Thoracic aorta (tissue), 2 donors: ENCODE measurements at places on chromosomes 2 and 18. TPM values are rescaled to one million over a fixed set of nuclear protein-coding genes. Genes with fewer than 3 reads are reported as not detected.
A peak's percentile ranks its signal among the peaks of the same experiment; 100 is the strongest.

DNA sequence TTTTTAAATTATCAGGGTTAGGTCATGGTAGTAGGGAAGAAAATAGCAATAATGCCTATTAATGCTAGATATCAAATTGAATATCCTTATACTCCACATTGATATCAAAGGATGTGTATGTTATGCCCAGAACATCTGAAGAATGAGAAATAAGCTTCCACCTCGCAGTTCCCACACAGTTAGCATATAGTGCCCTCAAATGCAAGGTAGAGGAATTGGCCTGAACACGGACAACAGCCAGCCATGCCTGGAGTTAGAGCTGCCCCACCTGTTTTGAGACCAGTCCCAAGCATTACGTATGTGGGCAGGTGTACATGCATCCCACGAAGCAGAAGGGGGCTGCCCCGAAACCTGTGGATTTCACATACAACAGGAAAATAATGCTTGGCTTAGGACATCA, 79.6 kb downstream of the SUMO1 start:
- H3K4me1 ChIP-seq, result no peaks in the 10 kb centered on the region
- H3K36me3 ChIP-seq, result no peaks in the 10 kb centered on the region
- DNase-seq, result no peak
- no peak overlapping the region for H3K4me3 ChIP-seq

LHCGR gene
- total RNA-seq, result not detected

- DNase-seq, result no peak
- no peak overlapping the region for H3K27ac ChIP-seq
- H3K4me3 ChIP-seq, result no peak overlapping the region
- no peaks in the 10 kb centered on the region for H3K36me3 ChIP-seq
Observed at GRCh38 chr2:163471947-163472346, 263.9 kb downstream of the FIGN start.

DSEL gene
- total RNA-seq, result 38.5 TPM

- H3K27me3 ChIP-seq, result no peaks in the 10 kb centered on the region
- H3K36me3 ChIP-seq, result no peaks in the 10 kb centered on the region
- peak overlapping the region; percentile 25 for H3K4me3 ChIP-seq
Observed at GRCh38 chr2:46717344-46718121, 198.1 kb downstream of the MCFD2 start.

DNA sequence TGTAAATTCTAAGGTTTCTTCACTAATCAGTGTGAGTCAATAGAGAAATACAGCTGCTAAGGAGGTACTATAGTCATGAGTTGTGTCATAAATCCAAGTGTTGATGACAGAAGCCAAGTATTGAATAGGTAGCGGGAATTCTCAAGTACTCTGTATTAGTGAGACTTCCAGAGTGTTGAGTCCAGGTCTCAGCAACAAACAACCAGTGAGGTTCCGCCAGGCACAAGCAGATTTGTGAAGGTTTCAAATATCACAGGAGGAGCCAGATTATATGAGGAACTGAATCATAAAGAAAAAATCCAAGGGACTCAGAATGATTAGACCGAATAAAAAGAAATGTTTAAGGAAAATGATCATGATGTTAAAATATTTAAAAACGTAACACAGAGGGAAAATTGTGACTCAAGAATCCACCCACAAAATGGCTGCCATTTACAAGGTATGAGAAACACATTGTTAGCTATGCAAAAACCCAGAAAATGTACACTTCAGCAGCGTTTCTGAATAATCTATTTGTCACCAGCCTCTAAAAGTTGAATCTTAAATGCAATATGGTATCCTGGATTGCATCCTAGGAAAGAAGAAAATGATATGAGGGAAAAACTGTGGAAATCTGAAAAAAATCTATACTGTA, 27.3 kb upstream of the EVA1A start:
- H3K4me1 ChIP-seq, result no peaks in the 10 kb centered on the region
- no peaks in the 10 kb centered on the region for H3K27me3 ChIP-seq
- no peak overlapping the region for H3K4me3 ChIP-seq
- H3K27ac ChIP-seq, result no peak overlapping the region
- no peak for DNase-seq

GRCh38 chr18:394262-394986, 106.1 kb downstream of the COLEC12 start:
- H3K36me3 ChIP-seq, result no peaks in the 10 kb centered on the region
- peaks cover 25% of the 10 kb centered on the region for H3K4me1 ChIP-seq
- no peaks in the 10 kb centered on the region for H3K27me3 ChIP-seq
- H3K4me3 ChIP-seq, result no peak overlapping the region

GRCh38 chr2:19883971-19884720, 17.6 kb downstream of the TTC32 start:
- no peak overlapping the region for H3K27ac ChIP-seq
- DNase-seq, result no peak
- H3K4me1 ChIP-seq, result peaks cover 9% of the 10 kb centered on the region

MAPRE2 gene
- 31.8 TPM for total RNA-seq

ZNF804A gene
- 0.68 TPM for total RNA-seq

DNA sequence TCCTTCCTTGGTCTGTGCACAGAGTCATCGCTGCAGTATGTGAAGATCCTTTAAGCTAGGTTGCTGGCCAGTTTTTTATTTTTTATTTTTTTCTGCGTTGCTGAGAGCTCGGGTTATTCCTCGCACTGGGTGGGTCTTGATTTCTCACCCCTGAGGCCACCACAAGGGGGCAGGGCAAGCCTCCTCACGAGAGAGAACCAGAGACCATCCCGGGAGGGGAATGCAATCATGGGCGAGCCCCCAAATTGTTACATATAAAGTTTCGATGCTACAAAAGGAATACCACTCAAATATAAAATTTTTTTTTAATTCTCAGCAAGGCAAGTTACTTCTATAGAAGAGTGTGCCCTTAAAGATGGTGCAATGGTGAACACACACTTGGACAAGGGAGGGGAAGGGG, 24.9 kb downstream of the HTR2B start:
- H3K27me3 ChIP-seq, result no peaks in the 10 kb centered on the region
- peaks cover 33% of the 10 kb centered on the region for H3K36me3 ChIP-seq
- peaks cover 12% of the 10 kb centered on the region for H3K4me1 ChIP-seq
- DNase-seq, result no peak
- no peak overlapping the region for H3K27ac ChIP-seq

DNA sequence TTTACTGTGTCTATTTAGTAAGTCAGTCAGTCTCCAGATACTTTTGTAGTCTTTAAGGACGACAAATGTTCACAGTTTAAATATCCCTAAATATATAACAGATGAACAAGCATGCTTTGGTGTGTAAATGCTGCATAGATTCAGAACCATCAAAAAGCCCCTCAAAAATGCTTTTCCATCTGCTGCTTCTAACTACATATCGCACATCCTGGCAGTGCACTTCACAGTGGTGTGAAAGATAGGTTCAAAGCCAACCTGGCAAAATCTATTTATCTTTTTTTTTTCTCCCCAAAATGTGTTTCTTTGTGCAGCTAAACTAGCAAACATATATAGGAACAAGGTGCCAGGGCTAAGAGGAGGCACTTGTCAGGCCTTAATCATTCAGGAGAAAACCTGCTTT, 753.8 kb downstream of the PLCL1 start:
- H3K27me3 ChIP-seq, result no peaks in the 10 kb centered on the region
- DNase-seq, result no peak
- H3K4me1 ChIP-seq, result no peaks in the 10 kb centered on the region
- H3K4me3 ChIP-seq, result no peak overlapping the region
- H3K27ac ChIP-seq, result no peak overlapping the region

DNA sequence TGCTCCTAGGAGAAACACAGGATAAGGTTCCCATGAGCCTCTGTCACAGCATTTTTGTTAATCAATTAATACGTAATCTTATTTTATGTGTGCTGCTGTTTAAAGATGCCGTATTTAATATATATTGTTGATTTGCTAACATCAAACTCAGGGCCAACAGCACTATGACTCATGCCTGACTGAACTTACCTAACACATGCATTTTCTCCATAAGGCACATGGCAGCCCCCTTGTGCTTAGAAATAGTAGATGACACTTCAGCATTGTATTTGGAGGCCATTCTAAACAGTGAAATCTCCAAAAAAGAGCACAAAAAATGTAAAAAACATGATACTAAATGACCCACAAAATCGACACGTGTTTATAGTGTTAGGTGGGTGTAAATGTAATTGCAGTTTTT, 314.8 kb downstream of the MYCN start:
- H3K27ac ChIP-seq, result no peak overlapping the region
- no peak overlapping the region for H3K4me3 ChIP-seq
- no peaks in the 10 kb centered on the region for H3K4me1 ChIP-seq
- H3K27me3 ChIP-seq, result no peaks in the 10 kb centered on the region
- no peaks in the 10 kb centered on the region for H3K36me3 ChIP-seq
